Stimulated activated CD4-positive, alpha-beta T cell treated with anti-CD3 and anti-CD28 coated beads, Interleukin-1b, Interleukin-23, amount 100 ng/mL, for 24 hours (primary cell): ENCODE measurements at places on chromosomes 12 and 14.

GRCh38 chr14:64324461-64324860 lies 30.3 kb upstream of the ESR2 start:
- no peak for DNase-seq

- no peak for DNase-seq
These were observed 84.7 kb downstream of the GALNT4 start for GRCh38 chr12:89439941-89440340.

- no peak for DNase-seq
These were observed 529 bp downstream of the PHLDA1 start for GRCh38 chr12:76031081-76031413.

GRCh38 chr14:90781344-90781761 lies 34.9 kb downstream of the TTC7B start:
- no peak for DNase-seq

DNA sequence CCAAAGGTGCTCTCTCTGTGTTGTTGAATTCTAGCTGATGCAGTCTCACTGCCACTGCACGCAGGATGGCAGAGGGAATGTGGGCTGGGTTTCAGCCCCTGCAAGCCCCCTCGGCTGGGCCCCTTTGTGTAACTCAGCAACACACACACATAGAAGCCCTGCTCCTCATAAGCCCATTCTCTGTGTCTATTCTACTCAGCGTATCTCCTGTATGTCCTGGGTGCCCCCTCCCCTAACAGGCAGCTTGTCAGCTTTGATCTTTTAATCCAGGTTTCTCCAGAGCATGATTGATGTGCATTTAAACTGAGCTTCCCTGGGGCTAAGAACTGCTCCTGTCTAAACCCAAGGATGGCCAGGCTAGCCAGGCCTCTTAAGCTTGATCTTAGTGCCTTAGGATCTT lies 43.0 kb downstream of the SRRM4 start:
- no peak for DNase-seq

DNA sequence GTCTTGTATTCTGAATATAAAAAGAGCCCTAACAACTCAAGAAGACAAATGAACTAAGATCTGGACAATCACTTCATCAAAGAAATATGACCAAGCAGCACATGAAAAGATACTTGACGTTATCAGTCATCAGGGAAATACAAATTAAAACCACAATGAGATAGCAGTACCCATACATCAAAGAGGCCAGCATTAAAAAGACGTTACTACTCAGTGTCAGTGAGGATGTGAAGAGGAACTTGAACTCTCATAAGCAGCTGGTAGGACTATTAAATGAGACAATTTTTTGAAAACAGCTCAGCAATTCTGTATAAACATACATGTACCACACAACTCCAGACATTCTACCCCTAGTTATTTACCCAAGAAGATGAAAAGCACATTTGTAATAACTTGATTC lies 55.9 kb downstream of the FERMT2 start:
- DNase-seq: no peak

DNA sequence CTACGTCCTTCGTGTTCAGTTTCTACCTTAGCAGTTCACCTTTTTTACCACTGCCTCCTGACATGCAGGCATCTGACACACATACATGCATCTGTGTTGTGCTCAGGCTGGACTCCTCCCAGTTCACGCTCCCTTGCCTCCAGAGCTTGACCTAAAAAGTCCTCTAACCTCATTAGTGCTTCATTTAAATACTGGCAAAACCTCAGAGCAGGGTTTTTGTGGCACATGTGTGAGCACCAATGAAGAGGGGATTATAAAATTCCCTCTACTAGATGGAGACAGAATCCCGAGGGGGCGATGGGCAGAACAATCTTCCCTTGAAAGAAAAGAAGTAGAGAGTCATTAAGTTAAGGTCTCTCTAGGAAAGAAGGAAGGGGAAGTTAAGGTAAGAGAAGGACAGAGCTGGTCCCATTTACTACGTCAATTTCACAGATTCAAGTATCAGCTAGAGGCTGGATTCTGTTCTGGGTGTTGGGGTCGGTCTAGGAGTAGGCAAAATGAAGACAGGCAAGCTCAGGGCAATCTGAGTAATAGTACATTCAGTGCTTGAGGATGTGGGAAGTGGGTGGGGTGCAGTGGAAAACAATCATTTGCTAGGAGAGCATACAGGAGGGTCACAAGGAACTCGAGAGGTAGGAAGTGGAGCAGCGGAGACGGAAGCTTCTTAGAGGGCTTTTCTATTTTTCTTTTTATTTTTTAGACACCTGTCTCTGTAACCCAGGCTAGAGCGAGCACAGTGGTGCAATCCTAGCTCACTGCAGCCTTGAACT lies 7.5 kb downstream of the HAL start:
- DNase-seq: no peak

- no peak for DNase-seq
These were observed 2.4 kb downstream of the PRR13 start for GRCh38 chr12:53443955-53444354.

GRCh38 chr12:47828976-47829482 lies 9.3 kb upstream of the HDAC7 start:
- DNase-seq: no peak
